ENCODE measurements at places on chromosomes 2 and 18. TPM values are rescaled to one million over a fixed set of nuclear protein-coding genes. Genes with fewer than 3 reads are reported as not detected.

FSHR gene
- not detected for total RNA-seq

FAM161A gene
- 0.91 TPM for total RNA-seq

- peaks cover 14% of the 10 kb centered on the region for H3K36me3 ChIP-seq
- no peak overlapping the region for H3K4me3 ChIP-seq
- H3K27ac ChIP-seq = no peak overlapping the region
- no peaks in the 10 kb centered on the region for H3K4me1 ChIP-seq
These were observed 81.0 kb downstream of the EDAR start for GRCh38 chr2:108907822-108908712.

DNA sequence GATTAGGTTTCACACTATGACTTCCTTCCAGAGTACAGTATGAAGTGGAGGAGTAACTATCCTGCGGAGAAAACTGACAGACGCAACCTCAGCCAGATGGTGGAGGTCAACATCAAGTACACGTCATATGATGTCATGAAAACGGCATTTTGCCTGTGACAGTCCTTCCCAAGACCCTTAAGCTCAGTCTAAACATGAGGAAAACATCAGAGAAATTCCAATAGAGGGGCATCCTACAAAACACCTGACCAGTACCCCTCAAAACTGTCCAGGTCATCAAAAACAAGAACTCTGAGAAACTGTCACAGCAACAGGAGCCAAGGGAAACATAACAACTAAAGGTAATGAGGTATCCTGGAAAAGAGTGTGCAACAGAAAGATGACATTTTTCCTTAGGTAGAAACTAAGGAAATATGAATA, 1.7 kb downstream of the RNU4ATAC start:
- no peak for DNase-seq
- H3K27me3 ChIP-seq = no peaks in the 10 kb centered on the region
- no peaks in the 10 kb centered on the region for H3K36me3 ChIP-seq
- H3K4me1 ChIP-seq = peaks cover 18% of the 10 kb centered on the region
- H3K4me3 ChIP-seq = no peak overlapping the region

GRCh38 chr18:63223837-63224236, 95.7 kb downstream of the BCL2 start:
- DNase-seq = no peak
- peaks cover 28% of the 10 kb centered on the region for H3K4me1 ChIP-seq
- H3K36me3 ChIP-seq = peaks cover 7% of the 10 kb centered on the region
- H3K27me3 ChIP-seq = no peaks in the 10 kb centered on the region

- H3K36me3 ChIP-seq = no peaks in the 10 kb centered on the region
- DNase-seq = peak; percentile 42
- peak overlapping the region; percentile 32 for H3K27ac ChIP-seq
- no peak overlapping the region for H3K4me3 ChIP-seq
These were observed 76.5 kb downstream of the ARL4C start for GRCh38 chr2:234420408-234420807.

DNA sequence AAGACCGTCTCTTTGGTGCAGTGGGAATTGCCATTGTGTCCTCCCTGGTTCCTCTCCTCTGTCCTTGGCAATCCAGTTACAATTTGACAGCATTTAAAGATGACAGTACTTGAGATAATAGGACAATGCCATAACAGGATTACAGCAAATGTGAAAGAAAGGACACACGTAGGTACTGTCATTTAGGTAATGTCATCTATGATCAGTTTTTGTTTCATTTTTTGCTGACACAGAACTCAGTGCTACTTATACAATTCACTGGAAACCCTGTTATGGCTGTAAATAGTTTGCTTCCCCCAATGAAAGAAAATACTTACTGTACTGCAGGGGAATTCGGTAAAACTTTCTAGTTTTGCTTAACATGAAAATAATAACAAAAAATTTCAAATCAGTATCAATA, 65.2 kb downstream of the BCL11A start:
- no peaks in the 10 kb centered on the region for H3K4me1 ChIP-seq
- H3K27me3 ChIP-seq = no peaks in the 10 kb centered on the region
- H3K4me3 ChIP-seq = no peak overlapping the region
- H3K36me3 ChIP-seq = no peaks in the 10 kb centered on the region
- no peak overlapping the region for H3K27ac ChIP-seq

DNA sequence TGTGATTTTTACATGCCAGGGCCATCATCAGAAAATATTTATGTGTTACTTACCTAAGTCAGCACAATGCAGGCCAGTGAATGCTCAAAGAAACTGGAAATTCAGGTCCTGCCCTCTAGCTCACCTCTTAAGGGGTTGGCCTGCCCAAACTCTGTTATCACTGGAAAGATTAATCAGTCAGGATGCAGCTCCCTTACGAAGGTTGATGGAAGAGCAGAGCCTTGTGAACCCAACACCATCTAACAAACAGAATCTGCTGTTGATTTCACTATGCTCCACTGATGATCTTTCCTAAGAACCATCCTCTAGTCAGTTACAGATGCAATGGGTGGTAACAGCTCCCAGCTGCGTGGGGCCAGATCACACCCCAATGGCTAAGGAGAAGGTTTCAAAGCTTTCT, 38.2 kb downstream of the SOX11 start:
- H3K27ac ChIP-seq = no peak overlapping the region
- no peak overlapping the region for H3K4me3 ChIP-seq
- H3K4me1 ChIP-seq = no peaks in the 10 kb centered on the region
- DNase-seq = no peak
- peaks cover 9% of the 10 kb centered on the region for H3K27me3 ChIP-seq

DNA sequence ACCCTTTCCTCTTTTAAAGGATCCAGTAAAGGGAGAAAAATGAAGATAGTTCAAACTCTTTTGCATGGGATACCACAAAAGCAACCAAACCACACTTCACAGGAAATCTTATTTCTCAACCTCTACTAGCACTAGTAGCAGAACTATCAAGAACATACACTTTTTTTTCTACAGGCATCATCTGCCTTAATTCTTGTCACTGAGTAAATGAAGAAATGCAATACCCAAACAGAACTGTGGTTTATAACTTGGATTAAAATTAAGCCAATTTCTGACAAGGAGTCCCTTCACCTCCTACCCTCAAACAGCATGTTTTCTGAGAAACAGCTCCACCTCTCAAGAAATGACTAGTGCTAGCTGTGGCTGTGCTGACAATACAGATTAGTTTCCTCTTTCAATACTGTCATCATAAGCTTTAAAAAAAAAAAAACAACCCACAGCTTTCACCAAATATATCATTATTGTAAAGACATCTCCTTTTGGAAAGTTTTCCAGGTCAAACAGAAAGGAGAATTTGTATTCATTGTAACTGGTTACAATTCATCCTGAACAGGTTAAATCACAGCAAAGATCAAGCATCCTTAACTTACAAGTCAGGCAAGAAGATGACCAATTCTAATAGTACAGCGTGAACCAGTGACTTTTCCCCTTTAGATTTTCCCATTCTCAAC, 44.4 kb downstream of the PTPN2 start:
- peak overlapping the region; percentile 25 for H3K27ac ChIP-seq
- H3K36me3 ChIP-seq = peaks cover 6% of the 10 kb centered on the region
- peak overlapping the region; percentile 35 for H3K4me3 ChIP-seq
- H3K27me3 ChIP-seq = no peaks in the 10 kb centered on the region
- peak; percentile 62 for DNase-seq
